ENCODE measurements at places on chromosomes 13 and 19. TPM values are rescaled to one million over a fixed set of nuclear protein-coding genes. Genes with fewer than 3 reads are reported as not detected.

DNA sequence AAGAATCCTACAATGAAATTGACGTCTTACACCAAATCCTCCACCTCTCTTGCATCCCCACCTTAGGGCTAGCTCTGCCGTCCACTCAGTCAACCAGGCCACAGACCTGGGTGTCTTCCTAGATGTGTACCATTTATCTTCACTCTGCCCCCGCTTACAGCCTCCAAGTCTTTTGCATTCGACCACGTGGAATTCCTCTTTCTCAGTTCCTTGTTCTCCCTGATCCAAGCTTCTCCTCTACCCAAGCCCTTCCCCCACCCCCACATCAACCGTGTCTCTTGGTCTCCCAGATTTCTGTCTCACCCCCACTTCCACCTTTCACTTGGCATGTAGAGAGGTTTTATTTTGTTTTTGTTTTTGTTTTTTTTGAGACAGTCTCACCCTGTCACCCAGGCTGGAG, 1.2 kb upstream of the DMWD start:
- H3K27ac ChIP-seq = no peak overlapping the region
- no peak for DNase-seq
- peaks cover 9% of the 10 kb centered on the region for H3K4me1 ChIP-seq
- H3K27me3 ChIP-seq = no peaks in the 10 kb centered on the region

DNA sequence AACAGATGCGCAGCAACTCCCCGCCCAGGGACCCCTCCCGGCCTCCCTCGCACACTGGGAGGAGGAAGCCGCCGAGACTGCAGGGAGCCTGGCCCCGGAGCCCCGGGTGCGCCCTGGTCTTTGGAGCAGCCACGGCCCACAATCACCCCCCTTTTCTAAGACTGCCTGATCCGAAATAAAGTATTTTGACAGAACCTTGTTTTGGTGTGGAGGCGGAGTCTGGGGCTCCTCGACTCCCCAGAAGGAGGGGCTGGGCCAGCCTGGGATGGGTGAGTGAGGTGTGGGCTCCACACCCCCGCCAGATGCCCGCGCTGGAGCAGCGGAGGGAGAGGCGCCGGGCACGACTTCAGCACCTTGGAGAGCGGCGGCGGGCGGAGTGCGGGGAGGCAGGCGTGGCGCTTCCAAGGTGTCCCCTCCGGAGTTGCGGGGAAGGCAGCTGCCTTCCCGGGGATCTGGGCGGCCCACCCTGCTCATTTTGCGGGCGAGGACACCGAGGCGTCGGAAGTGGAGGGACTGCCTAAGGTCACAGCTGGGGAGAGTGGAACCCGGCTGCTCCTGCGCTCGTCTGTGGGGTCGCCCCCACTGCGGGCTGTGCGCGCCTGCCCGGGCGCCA, 9.4 kb downstream of the SIRT6 start:
- H3K27me3 ChIP-seq = peaks cover 11% of the 10 kb centered on the region
- DNase-seq = no peak
- no peak overlapping the region for H3K27ac ChIP-seq
- H3K36me3 ChIP-seq = no peaks in the 10 kb centered on the region

DNA sequence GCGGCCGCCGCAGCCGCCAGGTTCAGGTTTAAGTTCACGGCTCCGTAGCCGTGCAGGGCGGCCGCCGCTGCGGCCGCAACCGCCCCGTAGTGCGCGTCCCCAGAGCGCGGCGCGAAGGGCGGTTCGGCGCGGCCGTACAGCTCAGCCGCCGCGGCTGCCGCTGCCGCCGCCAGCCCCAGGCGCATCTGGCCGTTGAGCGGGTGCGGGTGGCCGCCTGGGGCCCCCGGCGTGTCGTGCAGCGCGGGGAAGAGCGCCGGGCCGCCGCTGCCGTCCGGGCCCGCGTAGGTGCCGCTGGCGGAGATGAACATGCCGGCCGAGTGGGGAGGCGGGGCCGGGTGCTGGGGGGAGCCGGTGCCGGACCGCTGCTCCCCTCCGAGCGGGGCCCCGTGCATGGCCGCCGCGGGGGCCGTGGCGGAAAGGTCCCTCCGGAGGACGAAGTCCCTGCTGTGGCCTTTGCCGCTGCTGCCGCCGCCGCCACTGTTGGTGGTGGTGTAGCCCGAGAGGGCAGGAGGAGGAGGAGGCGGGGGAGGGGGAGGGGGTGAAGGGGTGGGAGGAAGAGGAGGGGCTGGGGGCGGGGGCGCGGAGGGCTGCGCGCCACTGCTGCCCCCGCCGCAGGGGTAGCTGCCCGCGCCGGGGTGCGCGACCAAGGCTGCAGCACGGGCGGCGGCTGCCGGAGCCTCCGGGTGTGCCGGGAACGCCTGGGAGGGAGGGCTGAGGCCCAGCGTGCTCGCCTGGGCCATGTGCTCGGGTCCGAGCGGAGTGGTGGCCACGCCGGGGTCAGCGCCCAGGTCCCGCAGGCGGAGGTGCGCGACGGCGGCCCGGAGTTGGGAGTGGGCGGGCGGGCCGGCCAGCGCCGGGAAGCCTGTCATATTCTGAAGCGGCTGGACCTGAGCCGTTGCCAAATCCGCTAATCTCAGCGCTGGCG, 654 bp downstream of the ZIC5 start:
- H3K4me1 ChIP-seq = peaks cover 11% of the 10 kb centered on the region
- H3K27ac ChIP-seq = no peak overlapping the region
- no peak for DNase-seq

- no peak overlapping the region for H3K27ac ChIP-seq
- H3K4me1 ChIP-seq = no peaks in the 10 kb centered on the region
- H3K4me3 ChIP-seq = no peak overlapping the region
These were observed 72.0 kb upstream of the KCTD15 start for GRCh38 chr19:33724721-33725060.

DNA sequence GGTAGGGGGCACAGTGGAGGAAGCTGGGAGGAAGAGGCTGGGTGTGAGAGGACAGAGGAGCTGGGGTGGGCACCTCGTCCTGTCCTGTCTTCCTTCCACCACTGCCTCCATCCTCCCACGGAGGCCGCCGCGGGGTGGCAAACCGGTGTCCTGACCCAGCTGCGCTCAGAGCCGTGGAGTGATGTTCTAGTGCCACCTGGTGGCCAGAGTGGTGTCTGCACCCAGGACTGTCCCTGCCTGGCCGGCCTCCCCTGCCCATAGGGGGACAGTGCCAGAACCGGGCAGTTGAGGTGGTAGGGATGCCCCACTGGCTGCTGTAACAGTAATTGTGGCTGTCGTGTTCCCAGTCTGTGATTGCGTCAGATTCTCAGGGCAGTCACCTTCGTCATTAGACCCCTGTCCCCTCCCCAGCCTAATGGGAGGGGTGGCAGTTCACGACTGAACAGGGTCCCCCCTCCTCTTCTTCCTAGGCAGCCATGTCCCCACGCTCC, 11.1 kb upstream of the ARRDC2 start:
- H3K4me1 ChIP-seq = peaks cover 5% of the 10 kb centered on the region
- DNase-seq = peak; percentile 16
- no peak overlapping the region for H3K27ac ChIP-seq
- no peaks in the 10 kb centered on the region for H3K27me3 ChIP-seq

DNA sequence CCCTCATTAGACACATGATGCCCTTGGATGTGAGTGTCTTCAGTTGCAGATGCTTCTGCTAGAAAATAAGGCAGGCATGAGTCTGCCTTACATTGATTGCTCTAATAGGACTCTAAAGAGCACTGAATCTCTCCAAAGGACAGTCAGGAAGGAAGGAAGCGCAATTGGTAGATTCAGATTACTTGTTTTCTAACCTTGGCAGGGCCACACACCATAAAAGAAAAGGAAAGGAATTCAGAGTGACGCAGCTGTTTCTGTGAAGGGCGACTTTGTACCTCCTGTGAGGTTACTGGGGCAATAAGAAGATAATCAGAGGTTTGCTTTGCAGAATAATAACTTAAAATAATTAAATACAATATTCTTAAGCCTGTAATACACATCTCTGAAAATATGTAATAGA, 48.0 kb downstream of the FRY start:
- no peaks in the 10 kb centered on the region for H3K27me3 ChIP-seq
- H3K27ac ChIP-seq = no peak overlapping the region
- no peak overlapping the region for H3K4me3 ChIP-seq
- no peaks in the 10 kb centered on the region for H3K4me1 ChIP-seq

- no peak overlapping the region for H3K4me3 ChIP-seq
- H3K27me3 ChIP-seq = no peaks in the 10 kb centered on the region
- H3K4me1 ChIP-seq = no peaks in the 10 kb centered on the region
- no peaks in the 10 kb centered on the region for H3K36me3 ChIP-seq
- DNase-seq = no peak
These were observed 100.1 kb downstream of the DGKH start for GRCh38 chr13:42148538-42148937.

The SLC10A2 gene
- not detected for total RNA-seq

The LILRA1 gene
- total RNA-seq = not detected

The ALDH16A1 gene
- total RNA-seq = 19.2 TPM
